Effector memory CD8-positive, alpha-beta T cell (primary cell): ENCODE measurements at places on chromosomes 7 and 10.

DNA sequence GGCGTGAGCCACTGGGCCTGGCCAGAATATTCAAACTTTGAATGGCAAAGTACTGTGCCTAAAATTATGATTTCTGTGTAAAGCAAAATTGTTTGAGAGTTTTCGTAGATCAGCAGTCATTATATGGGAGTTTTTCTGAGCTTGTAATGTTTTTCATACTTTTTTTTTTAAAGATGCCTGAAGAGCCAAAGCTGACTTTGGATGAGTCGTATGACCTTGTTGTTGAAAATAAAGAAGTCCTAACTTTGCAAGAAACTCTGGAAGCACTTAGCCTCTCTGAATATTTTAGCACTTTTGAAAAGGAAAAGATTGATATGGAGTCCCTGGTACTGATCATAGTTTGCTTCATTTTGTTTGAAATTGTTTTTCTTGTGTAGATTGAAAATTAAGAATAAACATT is 26.7 kb downstream of the SEC23IP start:
- DNase-seq = no peak

- DNase-seq = no peak
Measured at GRCh38 chr10:87672551-87672950, 12.9 kb downstream of the PAPSS2 start.

DNA sequence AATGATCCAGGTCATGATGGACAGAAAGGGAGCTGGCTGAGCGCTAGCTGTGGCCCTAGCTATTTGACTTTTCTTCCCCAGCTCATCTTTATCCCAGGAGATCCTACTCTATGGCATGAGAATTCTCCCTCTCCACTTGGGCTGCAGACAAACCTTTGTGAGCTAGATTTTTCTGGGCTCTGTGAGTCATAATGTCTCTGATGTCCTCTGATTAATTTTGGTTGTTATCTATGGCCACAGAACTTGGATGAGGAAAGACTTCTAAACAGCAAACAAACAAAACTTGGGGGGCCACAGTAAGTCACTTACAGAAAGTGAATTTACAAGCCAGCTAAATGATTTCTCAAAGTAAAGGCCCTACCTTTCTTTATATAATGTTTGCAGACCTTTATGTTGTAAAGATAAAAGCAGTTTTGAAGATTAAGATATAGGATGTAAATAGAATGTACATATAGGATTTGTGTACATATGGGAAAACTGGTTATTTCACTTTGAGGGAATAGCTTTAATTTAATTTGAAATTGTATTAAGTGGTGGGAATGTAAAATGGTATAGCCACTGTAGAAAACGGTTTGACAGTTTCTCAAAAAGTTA is 10.4 kb downstream of the ABLIM1 start:
- no peak for DNase-seq

DNA sequence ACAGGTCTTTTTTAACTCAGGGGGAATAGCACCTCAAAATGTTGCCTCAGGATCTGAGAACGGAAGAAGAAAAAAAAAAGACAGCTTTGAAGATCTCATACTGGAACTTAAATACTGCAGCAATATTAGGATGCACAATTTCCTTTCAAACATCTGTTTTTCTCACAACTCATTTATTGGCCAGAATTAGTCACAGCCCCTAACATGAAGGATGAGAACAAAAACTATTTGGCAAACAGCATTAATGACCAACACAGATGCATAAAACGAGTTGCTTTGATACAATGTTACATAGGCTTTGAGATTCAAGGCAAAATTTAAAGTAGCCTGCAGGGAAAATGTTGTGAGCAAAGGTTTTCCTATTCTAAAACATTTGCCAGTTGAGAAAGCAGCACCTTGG is 36.5 kb downstream of the JMJD1C start:
- DNase-seq = no peak

GRCh38 chr7:77823787-77824186 is 25.2 kb downstream of the PHTF2 start:
- no peak for DNase-seq

DNA sequence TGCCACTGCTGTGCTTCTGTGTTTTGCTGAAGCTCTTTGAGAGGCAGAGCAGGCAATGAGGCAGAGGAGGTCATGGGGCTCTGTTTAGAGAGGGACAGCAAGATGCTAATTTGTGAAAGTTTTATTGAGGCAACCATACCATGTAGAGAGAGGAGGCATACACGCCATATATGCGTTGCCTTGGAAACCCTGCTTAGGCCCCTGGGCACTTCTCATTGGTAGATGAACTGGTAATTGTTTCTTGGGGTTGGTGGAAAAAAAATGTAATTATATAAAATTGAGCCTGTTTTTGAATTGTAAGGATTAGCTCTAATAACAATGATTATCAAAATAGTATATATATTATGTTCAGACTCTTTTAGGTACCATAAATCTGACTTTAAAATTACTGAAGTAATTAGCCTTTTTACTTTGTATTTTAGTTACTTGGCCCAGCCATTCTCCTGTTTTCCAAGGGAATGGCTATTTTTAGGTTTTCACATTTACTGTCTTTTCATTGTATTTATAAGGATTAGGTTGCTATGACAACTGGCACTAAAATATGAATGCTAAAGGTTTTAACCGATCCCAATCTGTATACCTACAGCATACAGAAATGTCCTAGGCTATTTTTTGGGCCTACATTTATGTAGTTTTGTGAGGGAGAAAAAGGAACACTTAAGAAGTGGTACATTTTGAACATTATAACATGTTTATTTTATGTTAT is 52.4 kb downstream of the BZW2 start:
- DNase-seq = no peak

DNA sequence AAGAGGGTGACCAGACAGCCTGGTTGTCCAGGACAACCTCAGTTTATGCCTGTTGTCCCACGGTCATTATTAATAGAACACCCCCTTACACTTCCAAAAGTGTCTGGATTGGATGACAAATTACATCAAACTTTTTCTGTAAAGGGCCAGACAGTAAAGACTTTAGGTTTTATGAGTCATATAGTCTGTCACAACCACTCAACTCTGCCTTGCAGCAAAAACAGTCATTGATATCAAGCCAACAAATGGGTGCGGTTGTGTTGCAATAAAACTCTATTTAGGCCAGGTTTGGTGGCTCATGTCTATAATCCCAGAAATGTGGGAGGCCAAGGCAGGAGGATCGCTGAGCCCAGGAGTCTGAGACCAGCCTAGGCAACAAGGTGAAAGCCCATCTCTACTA is 66.7 kb upstream of the ATP6V0A4 start:
- DNase-seq = no peak

DNA sequence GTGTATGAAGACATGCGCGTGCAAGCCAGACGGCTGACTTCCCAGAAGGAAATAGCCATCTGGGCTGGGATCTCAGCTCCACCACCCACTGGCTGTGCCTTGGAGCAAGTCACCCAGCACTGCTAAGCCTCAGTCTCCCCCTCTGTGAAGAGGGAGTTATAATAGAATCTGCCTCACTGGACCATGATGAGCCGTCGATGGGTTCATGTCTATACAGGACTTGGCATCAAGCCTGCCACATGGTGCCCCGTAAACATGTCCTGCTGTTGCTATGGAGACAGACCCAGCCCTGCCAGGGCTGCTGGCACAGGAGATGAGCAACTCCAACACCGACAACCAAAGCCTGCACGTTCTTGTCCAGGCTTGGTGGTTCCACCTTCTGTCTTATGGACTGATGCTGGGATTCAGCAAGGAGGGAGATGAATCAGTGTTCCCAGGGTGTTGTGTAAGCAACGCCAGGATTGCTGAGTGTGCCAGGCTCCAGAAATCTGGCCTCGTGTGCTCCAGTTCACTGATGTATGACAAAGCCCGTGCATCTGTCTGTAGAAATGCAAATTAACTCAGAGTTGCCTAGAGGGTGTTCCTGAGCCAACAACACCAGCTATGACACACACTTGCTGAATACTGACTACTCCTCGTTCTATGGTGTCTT is 5.6 kb downstream of the GPR15LG start:
- peak; percentile 66 for DNase-seq

- no peak for DNase-seq
Measured at GRCh38 chr10:5494611-5495010, 4.8 kb downstream of the CALML5 start.

DNA sequence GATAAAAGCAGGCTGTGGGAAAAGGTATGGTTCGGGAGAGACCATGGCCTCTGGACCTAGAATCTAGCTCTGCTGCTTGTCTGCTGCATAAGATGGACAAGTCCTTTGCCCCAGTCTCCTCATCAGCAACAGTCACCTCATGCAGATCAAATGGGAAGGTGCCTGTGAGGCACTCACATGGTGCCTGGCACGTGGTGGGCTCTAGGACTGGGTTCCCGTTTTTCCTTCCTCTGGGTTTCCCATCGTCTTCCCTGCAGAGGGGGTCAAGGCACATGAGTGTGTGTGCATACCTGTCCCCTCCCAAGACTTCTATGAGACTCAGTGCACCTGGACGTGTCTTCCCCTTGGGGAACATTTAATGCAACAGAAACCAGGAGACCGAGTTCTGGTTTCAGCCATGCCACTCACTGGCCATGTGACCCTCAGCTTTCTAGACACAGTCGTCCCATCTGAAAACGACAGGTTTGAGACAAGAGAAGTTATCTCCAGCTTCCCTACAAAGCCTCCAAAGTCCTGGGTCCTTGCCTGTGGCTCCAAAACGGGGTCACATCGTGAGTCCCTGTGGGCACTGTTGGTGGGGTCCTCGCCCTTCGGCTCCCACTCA is 95.9 kb upstream of the NPTX2 start:
- no peak for DNase-seq

DNA sequence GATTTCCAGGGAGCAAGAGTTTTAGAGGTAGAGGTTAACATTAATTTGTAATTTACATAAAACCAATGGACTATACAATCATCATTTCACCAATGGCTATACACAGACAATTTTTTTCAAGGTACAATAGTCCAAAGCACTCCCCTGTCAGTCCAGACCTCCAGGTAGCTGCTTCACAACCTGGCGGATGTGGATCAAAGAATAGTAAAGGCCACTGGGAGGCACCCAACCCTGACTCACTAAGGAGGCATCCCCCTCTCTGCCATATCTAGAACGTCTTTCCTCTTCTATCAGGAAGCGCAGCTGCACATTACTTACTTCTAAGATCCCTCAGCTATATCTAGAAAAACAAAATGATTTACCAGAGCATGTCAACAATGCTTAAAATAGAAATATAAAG is 217.7 kb upstream of the AOAH start:
- DNase-seq = no peak

DNA sequence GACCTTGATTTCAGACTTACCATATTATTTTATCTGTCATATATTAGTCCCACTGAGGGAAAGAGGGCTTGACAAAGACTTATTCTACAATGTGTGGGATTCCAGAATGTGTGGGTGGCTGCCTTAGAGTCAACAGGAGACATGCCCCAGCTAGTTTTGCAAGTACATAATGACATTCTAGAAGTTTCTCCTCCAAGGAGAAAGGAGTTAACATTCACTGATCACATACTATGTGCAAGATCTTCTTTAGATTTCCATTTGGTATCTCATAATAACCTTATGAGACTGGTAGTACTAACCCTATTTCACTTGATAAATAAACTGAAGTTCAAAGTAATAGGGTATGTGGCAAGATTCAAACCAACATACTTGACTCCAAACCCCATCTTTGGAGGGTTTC is 25.2 kb downstream of the IRF5 start:
- no peak for DNase-seq

- DNase-seq = no peak
Measured at GRCh38 chr10:8306685-8307364, 252.3 kb downstream of the GATA3 start.

DNA sequence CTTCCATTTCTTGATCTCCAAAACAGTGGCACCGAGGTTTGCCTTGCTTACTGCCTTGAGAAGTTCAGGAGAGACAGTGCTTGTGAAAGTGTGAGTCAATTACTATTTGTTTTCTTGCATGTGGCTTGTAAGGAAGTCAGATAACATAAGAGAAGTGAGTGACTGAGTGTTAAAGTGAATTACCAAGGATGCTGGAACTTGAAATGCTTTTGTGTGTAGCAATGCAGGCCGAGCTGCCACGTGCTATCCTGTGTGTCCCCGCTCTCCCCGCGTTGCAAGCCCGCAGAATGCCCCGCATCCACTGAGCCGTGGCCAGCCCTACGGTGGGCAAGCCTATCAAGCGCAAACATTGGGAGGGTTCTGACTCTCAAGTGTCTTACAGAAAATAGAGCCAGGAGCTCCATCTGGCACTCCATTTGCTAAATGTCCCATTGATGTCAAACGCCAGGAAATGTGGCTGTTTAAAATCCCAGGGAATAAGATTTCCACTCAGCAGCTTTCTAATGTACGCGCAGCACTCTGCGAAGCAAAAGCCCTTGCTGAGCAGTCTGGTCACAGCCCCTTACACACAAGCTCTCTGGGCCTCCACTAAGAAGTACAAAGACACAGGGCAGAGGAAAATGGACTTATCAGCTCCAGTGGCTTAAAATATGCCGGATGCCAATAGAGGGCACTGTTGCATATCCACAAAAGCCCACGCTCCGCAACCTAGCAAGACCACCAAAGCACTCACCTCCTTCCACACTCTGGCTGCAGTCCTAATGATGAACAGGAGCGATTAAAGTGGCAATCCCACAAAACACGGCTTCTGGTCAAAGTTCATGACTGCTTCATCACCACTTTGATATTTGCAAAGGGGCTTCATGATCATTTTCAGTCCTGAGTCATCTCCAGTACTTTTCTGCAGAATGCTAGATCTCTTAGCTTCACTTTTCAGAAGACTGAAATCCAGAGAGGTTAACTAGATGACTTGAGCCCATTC is 158.0 kb upstream of the ITGB1 start:
- no peak for DNase-seq

DNA sequence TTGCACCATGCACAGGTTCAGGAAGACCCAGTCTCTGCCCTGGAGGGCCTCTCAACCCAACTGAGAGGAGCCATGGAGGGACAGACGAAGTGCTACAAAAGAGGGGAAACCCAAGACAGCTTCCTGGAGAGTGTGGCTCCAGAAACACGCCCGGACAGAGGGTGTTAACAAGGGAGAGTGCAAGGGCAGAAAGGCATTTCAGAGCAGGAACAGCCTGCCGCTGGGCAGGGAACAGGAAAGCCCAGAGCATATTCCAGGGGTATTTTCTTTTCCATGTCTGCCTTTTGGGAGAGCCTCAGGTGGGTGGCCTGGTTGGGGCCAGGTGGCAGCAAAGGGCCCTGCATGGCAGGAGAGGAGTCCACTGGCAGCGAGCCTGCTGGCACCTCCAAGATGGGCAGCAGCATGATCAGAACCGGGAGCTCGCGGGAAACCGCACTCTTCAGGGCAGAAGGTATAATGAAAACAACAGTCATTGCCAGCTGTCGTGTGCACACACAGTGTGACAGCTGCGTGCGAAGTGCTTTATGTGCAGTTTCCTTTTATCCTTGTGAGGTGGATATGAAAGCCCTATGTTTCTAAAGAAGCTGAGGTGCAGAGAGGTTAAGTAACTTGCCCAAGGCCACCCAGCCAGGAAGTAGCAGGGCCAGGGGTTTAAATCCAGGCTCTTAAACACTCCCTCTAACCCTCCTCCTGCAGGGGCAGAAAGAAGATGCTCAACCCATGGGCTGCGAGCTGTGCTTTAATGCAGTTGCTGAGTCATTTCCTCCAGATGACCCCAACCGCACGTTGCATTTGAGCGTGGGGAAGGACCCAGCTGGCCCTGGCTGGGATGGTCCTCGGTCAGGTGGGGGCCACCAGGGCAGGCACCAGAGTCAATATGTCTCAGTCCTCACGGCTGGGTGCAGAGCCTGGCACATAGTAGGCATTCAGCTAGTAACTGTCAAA is 128.6 kb downstream of the OAT start:
- no peak for DNase-seq
